ENCODE measurements at places on chromosomes 16 and 17.

DNA sequence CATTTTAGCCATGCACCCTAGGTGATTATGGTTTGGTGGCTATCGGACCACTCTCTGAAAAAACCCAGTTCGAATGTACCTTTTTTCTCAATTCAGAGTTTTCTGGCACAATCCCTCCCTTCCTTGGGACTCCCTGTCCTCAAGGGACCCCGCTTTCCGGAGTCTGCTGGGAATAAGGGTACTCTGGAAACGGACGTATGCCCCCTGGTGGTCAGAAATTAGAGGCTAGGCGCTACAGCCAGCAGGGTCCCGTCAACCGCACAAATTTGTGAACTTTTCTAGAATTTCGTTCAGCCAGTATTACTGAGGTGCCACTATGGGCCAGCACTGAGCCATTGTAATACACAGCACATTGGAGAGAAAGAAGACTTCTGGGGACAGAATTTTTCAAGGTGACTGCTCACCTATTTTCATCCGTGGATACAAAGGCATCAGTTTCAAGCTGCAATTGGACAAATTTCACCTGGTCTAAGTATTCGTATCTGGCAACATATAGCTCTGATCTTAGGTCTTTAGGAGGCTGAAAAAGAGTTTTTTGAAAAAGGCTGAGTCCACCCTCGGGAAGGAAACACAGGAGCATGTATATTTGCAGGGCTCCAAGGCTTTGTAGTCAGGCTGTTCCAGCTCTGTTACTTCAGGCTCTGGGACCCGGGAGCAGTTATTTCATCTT is 27.1 kb upstream of the CRYBA1 start:
- peak; percentile 30 for DNase-seq

DNA sequence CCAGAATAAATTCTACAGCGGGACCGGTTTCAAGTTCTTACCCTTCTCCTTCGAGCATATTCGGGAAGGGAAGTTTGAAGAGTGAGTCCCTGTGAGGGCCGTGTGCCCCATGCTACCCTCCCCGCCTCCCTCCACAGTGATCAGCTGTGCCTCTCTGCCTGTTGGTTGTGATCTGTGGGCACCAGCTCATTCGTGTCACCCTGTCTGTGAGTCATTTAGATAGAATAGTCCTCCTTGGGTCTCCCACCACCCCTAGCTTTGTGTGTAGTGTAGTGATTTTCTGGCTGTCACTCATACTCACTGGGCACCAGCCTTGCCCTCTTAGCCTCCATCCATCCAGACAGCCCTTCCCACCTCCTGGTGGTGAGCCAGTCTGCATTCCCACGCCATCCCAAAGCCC is 15.0 kb upstream of the NAGLU start:
- DNase-seq: no peak

DNA sequence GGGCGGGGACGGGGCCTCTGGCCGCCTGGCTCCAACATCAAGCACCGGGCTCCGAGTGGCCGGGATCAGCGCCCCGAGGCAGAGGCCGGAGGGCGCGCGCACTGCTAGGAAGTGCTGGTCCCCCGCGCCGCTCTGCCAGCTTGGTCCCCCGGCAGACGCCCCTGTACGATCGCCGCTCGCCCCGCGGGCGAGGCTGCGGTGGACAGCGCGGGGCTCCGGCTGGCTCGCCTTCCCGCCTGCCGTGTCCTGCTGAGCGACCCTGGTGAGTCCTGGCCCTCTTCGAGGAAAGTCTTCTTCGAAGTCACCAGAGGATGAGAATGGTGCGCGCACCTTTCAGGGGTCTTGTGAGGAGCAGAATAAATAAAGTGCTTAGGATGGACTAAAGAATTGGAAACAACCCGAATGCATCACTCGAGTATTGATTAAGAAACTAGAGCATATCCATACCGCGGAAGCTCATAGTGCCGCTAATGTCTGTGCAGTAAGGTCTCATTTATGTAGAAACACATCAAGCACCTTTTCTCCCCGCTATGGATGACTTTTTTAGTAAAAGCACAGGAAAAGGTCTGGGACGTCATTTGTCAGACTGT is 392 bp downstream of the ZNF213 start:
- DNase-seq: no peak

- no peak for DNase-seq
These were observed 156.3 kb downstream of the MYO1D start for GRCh38 chr17:32720671-32721070.

GRCh38 chr16:80060470-80060869 is 459.9 kb upstream of the MAF start:
- no peak for DNase-seq

DNA sequence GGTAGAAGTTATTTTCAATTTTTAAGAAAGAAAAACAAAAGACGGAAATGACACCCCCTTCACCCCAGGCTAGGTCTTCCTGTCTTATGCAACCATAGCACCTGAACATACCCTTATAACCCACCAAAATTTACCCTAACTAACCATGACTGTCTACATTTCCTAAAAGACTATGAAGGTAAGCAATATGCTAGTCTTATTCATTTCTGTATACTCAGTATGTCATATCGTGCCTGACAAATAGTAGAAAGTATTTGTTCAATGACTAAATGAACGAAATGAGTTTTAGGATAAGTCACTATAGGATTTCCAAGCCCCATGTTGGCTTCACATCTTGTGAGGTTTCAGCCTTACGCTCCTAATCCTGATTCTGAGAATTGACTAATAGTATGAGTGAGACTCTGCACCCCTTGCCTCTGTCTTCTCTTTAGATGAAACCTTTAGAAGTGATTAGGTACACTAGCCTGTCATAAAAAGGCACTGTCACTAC is 6.5 kb downstream of the ADAT1 start:
- DNase-seq: no peak

GRCh38 chr16:57140931-57141668 is 44.7 kb downstream of the PSME3IP1 start:
- no peak for DNase-seq

GRCh38 chr16:74107795-74108610 is 188.6 kb upstream of the PSMD7 start:
- DNase-seq: no peak

DNA sequence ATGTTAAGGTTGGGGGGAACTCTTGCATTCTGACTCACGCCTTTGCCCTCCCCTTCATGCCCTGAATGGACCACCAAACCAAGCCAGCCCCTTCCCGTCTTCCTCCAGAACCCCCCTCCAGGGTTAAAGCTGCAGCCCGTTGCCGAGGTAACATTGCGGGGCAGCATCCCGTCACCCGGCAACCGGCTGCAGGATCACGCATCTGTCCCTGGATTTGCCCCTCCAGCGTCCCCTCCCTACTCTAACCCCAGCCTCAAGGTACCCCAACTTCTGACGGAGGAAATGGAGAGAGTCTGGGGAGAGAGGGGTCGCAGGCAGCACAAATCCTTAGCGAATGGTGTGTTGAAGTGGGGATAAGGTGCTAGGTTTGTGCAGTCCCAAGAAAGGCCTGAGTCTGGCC is 563 bp upstream of the NLGN2 start:
- no peak for DNase-seq

DNA sequence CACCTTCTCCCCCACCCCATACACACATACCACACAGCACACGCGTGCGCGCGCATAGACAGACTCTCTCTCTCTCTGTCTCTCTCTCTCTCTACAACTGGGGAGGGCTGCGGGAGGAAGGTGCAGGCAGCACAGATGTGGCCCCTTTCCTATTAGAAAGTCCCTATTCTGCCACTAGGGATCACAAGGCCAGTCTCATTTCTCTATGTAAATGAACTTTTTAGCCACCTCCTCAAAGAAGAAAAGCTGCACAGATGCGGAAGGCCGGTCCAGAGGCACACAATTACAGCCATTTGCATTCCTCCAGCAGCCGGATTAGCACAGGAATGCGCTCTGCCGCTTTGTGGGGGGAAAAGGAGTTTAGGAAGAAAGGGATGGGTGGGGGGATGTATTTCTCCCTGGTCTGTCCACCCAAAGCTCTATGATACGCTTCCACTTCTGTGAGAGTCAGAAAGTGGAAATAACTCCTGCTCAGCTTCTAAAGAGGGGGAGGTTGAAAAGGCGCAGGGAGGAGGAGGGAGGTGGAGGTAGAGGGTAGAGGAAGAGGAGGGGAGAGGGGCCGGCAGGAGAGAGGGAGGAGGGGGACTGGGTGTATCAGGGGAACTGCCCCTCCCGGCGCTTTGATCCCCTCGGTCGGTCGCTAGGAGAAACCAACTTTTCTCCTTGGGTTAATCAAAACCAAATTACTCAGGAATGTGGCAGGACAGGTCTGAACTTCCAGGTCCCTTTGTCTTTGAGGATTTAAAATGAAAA is 11.7 kb downstream of the ZFHX3 start:
- DNase-seq: no peak

- DNase-seq: no peak
These were observed 45.1 kb upstream of the NOS2 start for GRCh38 chr17:27845264-27846041.

DNA sequence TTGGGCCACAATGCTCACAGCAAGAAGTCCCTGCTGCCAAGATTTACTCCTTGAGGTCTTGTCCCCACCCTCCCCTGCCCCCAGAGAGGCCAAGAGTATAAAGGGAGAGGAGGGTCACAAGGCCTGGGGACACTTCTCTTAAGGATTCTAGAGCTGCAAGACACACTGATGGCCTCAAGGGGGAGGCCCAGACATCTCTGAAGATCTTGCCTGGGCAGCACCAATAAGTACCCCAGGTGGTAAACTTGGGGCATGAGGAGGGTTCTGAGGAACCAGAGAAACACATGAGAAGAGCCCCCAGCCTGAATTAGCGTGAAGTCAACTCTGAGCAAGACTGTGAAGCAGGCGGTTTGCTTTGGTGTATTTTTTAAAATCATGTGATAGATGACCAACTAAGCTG is 26.8 kb upstream of the MTMR4 start:
- DNase-seq: no peak

GRCh38 chr17:81002409-81003361 is 11.0 kb downstream of the CHMP6 start:
- no peak for DNase-seq

DNA sequence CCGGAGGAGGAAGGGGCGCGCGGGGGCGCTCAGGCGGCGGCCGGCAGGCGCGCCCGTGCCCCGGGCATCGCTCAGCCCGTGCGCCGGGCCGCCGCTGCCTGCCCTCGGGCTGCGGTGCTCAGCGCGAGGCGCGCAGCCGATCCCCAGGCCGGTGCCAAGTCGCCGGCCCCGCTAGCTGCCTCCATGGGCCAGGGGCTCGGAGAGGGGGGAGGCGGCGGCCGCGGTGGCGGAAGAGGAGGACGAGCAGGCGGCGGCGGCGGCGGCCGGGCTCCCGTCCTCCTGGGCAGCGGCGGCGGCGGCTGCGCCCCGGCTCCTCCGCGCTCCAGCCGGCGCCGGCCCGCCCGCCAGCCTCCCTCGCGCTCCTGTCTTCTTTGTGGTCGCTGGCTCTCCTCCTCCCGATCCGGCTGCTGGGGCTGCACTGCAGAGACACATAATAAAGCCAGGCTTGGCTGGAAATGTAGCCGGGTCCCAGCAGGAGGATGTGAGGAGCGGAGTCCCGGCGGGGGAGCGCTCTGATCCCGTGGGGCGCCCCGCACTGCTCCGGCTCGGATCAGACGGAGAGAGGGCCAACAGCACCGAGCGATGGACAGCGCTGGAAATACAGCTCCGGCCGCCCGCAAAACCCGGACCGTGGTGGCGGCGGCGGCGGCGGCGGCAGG is 889 bp upstream of the ZNF423 start:
- no peak for DNase-seq

DNA sequence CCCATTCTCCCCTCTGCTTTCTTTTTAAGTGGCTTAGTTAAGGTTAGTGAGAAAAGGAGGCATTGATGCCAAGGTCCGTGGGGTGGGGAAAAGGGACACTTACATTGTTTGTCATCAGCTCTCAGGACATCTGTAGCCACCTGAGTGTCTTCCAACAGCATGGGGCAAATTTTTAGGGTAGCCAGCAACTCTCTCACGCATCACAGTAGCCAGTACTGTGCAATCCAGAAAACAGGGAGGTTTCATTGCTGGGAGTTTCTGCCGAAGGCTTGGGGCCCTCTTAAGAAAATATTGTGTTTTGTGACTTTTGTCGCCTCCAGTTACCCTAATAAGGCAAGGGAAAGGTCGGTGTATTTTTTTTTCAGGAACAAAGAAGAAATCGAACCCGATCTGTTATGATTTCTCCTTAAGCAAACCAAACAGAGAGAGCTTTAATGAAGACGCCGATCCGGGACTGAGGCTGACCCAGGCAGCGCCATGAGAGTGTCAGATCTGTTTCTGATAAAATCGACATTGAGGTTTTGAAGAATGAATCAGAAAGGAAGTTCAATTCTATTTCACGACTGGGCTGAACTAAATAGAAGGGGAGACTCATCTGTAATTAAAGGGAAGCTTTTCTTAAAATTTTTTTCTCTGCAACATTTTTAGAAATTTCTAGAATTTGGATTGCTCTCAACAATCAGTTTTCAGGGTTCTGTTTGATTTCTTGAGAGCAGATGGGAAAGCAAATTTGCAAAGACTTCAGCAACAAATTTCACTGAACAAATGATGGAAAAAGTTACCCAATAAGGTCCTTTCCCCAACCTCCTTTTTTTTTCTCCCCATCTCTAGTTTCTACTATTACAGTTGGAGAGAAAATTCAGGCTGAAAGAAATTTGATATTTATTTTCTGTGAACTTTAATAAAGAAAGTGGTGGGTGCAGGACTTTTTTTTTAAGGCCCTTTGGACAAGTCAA is 144.7 kb upstream of the IRX3 start:
- DNase-seq: no peak

- no peak for DNase-seq
These were observed 298.8 kb upstream of the IRX3 start for GRCh38 chr16:54585094-54585997.

GRCh38 chr17:12070561-12070960 is 49.9 kb downstream of the MAP2K4 start:
- no peak for DNase-seq

GRCh38 chr17:27457360-27457715 is 1.1 kb downstream of the KSR1 start:
- DNase-seq: no peak

DNA sequence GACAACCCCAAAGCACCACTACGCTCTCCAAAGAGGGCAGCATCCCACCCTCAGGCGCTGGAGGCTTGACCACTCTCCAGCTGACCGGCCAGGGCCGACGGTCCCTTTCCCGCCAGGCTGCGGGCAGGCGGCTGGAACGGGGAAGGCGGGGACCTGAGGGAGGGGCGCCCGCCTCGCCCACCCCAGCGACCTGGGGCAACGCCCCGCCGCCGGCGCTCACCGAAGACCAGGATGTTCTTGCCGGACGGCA is 431 bp downstream of the DYNC1LI2 start:
- DNase-seq: no peak

- DNase-seq: no peak
These were observed 126.9 kb downstream of the MRM1 start for GRCh38 chr17:36728030-36728991.

GRCh38 chr16:80125677-80126076 is 415.1 kb upstream of the DYNLRB2 start:
- no peak for DNase-seq

DNA sequence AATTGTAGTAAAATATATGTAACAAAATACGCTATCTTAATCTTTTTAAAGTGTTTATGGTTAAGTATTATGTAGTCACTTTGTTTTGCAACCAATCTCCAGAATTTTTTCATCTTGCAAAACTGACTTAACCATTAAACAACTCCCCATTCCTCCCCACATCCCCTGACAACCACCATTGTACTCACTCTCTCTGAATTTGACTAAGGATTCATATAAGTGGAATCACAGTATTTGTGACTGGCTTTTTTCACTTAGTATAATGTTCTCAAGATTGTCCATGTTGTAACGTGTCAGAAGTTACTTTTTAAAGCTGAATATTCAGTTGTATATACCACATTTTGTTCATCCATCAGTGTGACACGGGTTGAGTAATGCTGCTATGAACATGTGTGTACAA is 10.6 kb downstream of the ORC6 start:
- DNase-seq: no peak

- no peak for DNase-seq
These were observed 6.2 kb downstream of the LPCAT2 start for GRCh38 chr16:55515111-55515510.

GRCh38 chr17:80365983-80366382 is 49.0 kb upstream of the ENDOV start:
- no peak for DNase-seq

Data from activated CD4-positive, CD25-positive, alpha-beta regulatory T cell treated with anti-CD3 and anti-CD28 coated beads, Interleukin-2, amount 50 U/mL, for 16 hours (primary cell).